ENCODE measurements at places on chromosomes 6 and 20.

GRCh38 chr6:14190191-14190928, 72.8 kb downstream of the CD83 start:
- DNase-seq: no peak

GRCh38 chr20:33883164-33883563, 72.0 kb downstream of the CHMP4B start:
- DNase-seq: no peak

GRCh38 chr6:18412644-18413043, 25.5 kb downstream of the RNF144B start:
- DNase-seq: no peak

- no peak for DNase-seq
Measured at GRCh38 chr20:19423900-19424620, 211.6 kb downstream of the SLC24A3 start.

- DNase-seq: no peak
Measured at GRCh38 chr20:1674990-1675780, 17.6 kb upstream of the SIRPG start.

Measured in H54 (cell line).